GM23248 (cell line): ENCODE measurements at places on chromosomes 6 and 20. TPM values are rescaled to one million over a fixed set of nuclear protein-coding genes. Genes with fewer than 3 reads are reported as not detected.

- DNase-seq, result peak; percentile 75
Measured at GRCh38 chr6:133764008-133764753, 124.7 kb upstream of the TCF21 start.

The PRPF6 gene
- total RNA-seq, result 39.0 and 47.1 TPM in 2 replicates

DNA sequence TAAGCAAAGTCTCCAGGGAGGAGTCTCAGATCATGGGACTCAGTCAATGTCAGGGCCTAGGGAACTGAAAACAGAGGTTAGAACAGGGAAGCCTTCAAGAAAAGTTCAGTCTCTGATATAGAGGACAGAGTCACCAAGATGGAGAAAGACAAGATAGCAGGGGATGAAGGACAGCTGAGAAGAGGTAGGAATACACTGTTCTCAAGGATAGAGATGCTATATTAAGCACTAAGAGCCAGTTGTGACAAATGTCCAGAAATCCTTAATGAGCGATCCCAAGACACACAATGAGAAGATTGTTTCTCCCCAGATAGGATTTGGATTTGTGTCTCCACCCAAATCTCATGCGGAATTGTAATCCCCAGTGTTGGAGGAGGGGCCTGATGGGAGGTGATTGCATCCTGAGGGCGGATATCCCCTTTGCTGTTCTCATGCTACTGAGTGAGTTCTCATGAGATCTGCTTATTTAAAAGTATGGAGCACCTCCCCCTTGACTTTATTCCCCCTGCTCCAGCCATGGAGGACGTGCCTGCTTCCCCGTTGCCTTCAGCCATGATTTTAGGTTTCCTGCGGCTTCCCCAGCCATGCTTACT lies 168.2 kb downstream of the AKAP7 start:
- DNase-seq, result no peak

GRCh38 chr6:24967211-24967610 lies 31.5 kb upstream of the RIPOR2 start:
- DNase-seq, result no peak

- no peak for DNase-seq
Measured at GRCh38 chr20:8344631-8345030, 212.6 kb downstream of the PLCB1 start.

GRCh38 chr6:145372671-145373151 lies 362.6 kb downstream of the EPM2A start:
- DNase-seq, result peak; percentile 59

GRCh38 chr20:59062081-59062480 lies 19.5 kb upstream of the PRELID3B start:
- no peak for DNase-seq

DNA sequence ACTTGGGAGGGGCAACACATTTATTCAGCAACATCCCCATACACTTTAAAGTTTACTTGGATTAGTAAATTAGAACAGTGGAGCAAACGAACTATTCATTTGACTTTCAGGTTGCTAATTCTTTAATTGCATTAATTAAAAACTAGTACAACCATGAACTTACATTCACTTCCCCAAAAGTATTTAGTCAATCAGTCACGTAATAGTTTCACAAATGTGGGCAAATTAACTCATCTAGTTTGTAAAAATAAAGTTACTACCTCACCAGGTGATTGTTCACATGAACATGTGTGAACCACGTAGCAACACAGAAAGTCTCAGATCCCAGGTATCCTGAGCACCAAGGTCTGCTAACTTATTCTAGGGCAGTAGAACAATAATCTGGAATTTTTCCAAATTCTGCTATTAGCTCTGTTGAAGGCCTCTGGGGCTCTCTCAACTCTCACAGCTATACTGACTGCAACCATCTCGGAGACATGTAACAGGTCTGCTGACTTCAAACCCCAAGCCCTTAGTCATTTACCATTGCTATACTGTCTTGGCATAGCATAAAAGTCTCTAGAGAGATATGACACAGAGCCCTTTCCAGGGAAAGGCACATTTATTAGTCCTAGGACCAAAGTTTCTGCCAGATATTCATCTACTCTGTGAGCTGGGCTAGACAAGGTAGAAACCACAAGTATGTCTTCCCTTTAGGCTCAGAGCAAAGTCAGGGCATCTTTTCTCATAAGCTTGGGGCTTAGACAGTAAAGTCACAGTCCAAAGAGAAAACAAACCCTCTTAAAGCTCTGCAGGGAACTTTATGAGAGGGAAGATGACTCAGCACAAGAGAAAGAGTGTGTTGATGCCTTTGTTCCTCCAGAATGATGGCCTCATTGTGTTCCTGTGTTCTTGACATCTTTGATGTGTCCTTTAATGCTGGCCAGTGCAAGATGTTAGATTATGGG lies 50.9 kb upstream of the CCDC28A start:
- DNase-seq, result peak; percentile 46

GRCh38 chr20:25136643-25137559 lies 55.0 kb upstream of the VSX1 start:
- DNase-seq, result peak; percentile 94

DNA sequence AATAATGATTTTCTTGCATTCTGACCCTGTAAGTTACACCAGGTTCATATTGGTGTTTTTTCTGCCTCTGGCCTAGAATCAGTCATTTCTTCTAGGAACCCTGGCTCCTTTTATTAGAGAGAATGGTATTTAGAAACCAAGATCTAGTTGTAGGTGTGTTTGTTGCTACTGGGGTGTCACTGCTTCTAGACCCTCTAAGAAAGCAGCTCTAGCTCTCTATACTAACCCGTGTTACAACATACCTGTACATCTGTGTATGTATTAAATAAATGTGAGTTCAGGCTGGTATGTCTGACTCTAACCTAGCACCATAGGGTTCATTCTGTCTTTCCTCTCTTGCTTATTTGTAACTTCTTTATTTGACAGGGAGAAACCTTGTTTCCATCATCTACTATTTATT lies 16.8 kb downstream of the SENP6 start:
- no peak for DNase-seq

GRCh38 chr6:149170564-149171452 lies 146.7 kb upstream of the TAB2 start:
- DNase-seq, result no peak

GRCh38 chr6:23790756-23791155 lies 335.3 kb upstream of the NRSN1 start:
- DNase-seq, result no peak

DNA sequence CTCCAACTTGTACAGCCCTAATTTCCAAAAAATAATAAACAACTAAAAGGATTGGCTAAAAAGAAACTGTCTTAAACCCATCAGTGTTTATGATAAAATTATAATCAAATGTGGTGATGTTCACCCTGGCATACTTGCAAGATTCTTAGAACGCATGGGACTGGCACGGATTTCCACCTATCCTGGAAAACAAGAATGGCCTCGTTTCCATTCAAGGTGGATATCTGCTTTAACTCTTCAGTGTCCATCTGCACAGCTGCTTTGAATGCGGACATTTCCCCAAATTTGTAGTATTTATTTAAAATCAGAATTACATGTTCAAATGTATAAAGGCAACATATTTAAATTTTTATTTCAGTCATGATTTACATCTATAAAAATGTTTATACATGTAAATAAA lies 4.2 kb downstream of the CNR1 start:
- DNase-seq, result no peak

DNA sequence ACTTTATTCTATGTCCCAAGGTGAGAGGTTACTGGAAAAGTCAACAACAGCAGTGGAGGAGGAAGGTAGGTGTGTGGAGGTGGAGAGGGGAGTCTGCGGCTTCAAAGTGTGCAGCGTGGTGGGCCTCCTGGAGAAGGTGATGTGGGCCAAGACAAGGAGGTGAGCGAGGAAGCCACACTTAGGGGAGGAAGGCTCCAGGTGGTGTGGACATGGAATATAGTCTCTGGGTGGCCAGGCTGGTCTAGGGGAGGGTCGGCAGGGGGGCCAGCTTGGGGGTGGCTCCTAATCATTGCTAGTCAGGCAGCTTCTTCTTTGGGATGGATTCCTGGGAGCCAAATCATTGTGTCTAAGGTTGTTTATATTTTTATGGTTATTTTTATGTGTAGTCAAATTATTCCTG lies 111.5 kb upstream of the CDH4 start:
- DNase-seq, result no peak

The CRISP3 gene
- not detected in 2 replicates for total RNA-seq

DNA sequence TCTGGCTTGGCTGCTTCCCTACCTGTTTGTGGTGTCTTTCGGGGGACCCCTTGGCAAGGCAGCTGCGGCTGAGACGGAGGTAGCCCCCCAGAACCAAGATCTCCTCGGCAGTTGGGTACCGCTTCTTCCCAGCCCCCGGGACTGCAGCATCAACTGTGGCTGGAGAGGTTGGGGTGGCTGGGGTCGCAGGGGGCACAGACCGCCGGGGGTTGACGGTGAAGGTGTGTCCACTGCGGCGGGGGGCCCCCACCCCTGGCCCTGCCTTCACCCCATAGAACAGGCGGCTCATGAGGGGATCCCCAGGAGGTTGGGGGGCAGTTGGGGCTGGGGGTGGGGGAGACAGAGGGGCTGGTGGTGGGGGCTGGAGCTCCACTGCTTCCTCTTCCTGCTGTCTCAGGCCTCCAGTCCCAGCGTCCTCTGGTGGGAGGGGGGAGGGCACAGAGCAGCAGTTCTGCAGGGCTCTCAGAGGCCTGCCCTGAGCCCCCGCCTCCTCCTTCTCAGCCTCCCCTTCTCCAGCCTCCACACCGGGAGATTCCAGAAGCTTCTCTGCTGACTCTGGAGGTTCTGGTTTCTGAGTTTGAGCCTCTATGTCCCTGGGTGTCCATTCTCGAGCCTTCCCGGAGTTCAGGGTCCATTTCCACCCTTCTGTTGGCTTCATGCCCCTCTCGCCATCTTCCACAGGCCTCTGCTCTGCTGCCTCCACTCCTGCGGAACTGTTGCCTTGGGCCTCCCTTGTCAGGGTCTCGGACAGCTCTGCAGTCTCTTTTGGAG lies 1.9 kb downstream of the PPP1R18 start:
- peak; percentile 59 for DNase-seq

- DNase-seq, result peak; percentile 48
Measured at GRCh38 chr6:85537055-85537494, 56.6 kb downstream of the SNX14 start.

The SLC25A27 gene
- 2.4 and 16.3 TPM in 2 replicates for total RNA-seq

The KIAA1755 gene
- total RNA-seq, result 2.8 and 5.1 TPM in 2 replicates

The FGD2 gene
- not detected in 2 replicates for total RNA-seq

DNA sequence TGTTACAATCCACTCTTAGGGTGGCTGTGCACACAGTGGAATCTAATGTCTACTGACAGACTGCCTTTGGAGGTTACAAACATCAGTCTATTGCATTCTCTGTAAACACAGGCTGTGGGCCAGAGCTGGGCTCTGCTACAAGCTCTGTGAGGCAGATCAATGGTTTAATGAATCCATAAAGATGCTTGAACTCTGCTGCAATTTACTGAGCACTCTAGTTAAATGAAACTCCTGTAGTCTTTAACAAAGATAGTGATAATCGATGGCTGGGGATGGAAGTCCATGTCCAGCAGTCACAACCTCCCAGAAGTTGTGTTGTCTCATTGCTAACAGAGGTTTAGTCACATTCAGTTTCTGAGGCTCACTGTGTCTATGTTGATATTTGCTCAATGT lies 50.5 kb downstream of the SOBP start:
- no peak for DNase-seq

GRCh38 chr20:37198932-37199660 lies 19.7 kb upstream of the MROH8 start:
- DNase-seq, result no peak

DNA sequence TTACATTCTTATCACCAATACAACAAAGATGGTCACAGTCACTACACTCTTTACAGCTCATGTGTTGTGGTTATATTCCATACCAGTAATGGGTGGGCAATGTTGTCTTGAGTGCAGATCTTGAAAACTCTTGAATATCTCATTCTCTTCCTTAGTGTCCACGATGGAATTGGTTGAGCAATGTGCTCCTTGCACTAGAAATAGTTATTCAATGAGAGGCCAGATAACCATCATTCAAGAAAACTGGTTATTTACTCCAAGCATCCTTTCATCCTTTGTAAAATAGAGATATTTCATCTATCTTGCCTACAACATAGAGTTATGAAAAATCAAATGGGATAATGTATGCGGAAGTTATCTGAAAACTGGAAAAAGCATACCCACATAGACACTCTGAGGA lies 215.9 kb downstream of the ARHGAP18 start:
- peak; percentile 42 for DNase-seq

The DST gene
- 322 and 411 TPM in 2 replicates for total RNA-seq

DNA sequence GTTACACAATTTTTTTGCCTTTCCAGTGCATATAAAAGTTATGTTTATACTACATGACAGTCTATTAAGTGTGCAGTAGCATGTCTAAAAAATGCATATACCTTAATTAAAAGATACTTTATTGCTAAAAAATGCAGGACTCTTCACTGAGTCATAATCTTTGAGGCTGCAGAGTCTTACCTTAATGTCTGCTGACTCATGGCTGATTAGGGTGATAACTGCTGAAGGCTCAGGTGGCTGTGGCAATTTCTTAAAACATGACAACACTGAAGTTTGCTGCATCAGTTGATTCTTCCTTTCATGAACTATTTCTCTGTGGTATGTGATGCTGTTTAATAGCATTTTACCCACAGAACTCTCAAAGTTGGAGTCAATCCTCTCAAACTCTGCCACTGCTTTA lies 19.1 kb downstream of the ZSCAN23 start:
- DNase-seq, result no peak

The SNAP25 gene
- total RNA-seq, result not detected in 2 replicates

GRCh38 chr6:116461932-116462885 lies 1.0 kb downstream of the CALHM6 start:
- peak; percentile 76 for DNase-seq

DNA sequence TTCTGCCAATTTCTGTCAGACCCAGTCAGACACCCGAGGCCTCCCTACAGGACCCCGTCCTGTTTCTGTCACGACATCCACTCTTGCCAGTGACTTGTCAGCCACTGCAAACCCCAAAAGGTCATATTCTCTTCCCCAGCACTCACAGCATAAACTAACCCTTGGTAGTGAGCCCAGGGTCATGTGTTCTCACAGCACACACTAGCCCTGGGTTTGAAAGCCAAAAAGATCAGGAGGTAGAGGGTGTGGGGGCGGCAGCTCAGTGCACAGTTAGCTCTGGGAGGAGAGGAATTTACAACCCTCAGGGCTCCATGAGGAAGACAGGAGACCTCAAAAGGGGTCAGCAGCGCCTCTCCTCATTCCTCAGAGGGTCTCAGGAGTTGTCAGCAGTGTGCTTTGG lies 9.9 kb upstream of the SNX9 start:
- DNase-seq, result peak; percentile 77

GRCh38 chr6:139600343-139600742 lies 225.9 kb upstream of the CITED2 start:
- DNase-seq, result no peak

- peak; percentile 27 for DNase-seq
Measured at GRCh38 chr6:121434037-121434770, 1.2 kb upstream of the GJA1 start.

- no peak for DNase-seq
Measured at GRCh38 chr20:6709910-6710595, 57.4 kb upstream of the BMP2 start.

- peak; percentile 16 for DNase-seq
Measured at GRCh38 chr6:112909781-112910180, 562.7 kb downstream of the RFPL4B start.

The PPP1R3G gene
- total RNA-seq, result 1.5 and 2.6 TPM in 2 replicates

- DNase-seq, result no peak
Measured at GRCh38 chr6:5486214-5486613, 224.9 kb downstream of the FARS2 start.
